AG09319 (cell line): ENCODE measurements at places on chromosomes 2 and 18.

GRCh38 chr18:53946594-53946993, 277.9 kb downstream of the MBD2 start:
- DNase-seq = no peak

DNA sequence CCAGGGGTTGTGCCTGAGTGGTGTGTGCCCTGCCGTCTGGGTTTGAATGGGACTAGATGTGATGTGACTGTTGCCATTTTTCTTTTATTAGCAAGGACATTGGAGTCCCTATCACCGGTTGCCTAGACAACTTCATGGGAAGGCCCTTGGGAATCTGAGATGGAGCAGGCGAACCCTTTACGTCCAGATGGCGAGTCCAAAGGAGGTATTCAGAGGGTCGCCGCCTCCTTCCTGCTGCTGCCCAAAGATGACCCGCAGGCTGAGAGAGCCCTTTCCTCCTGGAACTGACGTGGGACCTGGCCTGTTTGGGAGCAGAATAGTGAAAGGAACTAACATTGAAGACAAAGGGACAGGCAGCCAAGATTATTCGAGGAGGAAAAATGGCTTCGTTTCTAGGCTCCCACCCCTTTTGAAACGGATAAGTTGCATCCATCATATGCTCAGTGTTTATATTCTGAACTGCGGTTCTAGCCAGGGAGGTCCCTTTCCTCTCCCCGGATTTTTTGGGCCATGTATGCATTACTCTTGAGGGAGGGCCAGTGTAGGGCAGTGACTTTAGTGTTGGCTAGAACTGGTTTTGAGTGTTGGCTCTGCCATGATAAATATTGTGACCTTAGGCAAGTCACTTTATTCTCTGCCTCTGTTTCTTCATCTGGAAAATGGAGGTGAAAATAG, 673 bp downstream of the CENPO start:
- no peak for DNase-seq

GRCh38 chr2:158965641-158966040, 2.8 kb upstream of the TANC1 start:
- DNase-seq = no peak

GRCh38 chr2:776038-776437, 98.8 kb upstream of the TMEM18 start:
- DNase-seq = no peak

DNA sequence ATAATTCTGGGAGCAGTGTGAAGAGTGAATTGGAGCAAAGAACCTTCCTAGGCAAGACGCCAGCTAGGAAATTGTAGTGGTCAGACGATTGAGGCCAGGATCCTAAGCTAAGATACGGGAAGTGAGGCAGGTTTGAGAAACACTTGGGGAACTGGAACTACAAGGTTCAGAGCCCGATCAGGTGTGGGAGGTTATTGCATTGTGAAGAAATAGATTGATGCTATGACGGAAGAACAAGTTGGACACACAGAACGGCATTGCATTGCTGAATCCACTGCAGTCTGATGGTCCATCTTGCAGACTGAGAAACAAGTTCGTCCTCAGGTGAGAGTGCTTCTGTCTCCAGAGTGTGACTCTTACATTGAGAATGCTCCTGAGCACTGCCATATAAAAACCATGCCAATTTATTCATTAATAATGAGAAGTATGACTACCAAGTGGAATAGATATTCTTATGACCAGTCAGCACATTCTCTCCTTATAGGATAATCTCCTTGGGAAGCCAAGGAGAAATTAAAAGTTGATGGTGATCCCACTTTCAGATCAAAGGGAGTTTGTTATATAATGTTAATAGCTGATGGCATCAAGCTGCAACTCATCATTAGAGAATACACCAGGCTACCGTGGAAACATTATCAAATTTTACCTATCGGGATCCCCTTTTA, 30.9 kb downstream of the ANTXR1 start:
- DNase-seq = no peak

GRCh38 chr18:59359576-59359952, 499 bp upstream of the LMAN1 start:
- no peak for DNase-seq

- DNase-seq = peak; percentile 16
These were observed 29.2 kb downstream of the CDH2 start for GRCh38 chr18:28147674-28148171.

DNA sequence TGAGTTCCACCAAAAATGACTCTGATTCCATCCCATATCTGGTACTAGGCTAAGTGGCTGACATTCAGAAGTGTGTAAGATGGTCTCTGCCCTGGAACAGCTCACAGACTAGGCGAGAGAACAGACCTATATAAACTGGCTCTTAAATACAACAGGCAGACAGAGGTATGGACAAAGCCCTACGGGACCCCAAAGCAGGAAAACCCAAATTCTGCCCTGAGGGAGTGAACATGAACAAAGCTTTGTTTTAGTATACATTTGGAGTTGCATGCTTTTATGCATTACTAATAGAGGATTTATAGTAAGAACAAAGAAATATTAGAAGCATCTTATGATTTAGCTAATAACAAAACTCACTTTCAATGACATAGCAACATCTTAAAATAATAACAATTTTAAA, 25.1 kb downstream of the GDF7 start:
- no peak for DNase-seq

GRCh38 chr2:16691261-16691660, 25.6 kb upstream of the CYRIA start:
- DNase-seq = no peak

- DNase-seq = no peak
These were observed 291.0 kb downstream of the CELF4 start for GRCh38 chr18:37274309-37275236.

DNA sequence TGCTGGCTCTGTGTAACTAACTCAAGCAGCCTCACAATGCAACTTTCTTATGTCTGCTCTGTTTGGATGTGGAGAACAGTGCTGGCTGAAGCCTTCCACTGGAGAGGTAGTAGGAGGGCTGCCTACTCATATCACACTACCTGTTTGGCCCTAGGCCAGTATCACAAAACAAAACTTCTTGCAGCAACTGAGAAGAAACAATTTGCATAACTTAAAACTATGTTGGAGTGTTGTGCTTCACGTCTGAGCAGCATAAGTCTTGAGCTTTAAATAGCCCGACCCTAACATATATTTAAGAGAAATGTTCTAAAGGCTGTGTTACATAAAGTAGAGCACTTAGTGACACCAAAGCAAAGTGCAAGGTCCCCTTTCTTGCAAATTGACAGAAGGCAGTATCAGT, 204.9 kb upstream of the ACVR2A start:
- no peak for DNase-seq
